Activated CD8-positive, alpha-beta memory T cell treated with anti-CD3 and anti-CD28 coated beads, Interleukin-2, amount 50 U/mL, for 48 hours (primary cell): ENCODE measurements at places on chromosomes 4 and X.

DNA sequence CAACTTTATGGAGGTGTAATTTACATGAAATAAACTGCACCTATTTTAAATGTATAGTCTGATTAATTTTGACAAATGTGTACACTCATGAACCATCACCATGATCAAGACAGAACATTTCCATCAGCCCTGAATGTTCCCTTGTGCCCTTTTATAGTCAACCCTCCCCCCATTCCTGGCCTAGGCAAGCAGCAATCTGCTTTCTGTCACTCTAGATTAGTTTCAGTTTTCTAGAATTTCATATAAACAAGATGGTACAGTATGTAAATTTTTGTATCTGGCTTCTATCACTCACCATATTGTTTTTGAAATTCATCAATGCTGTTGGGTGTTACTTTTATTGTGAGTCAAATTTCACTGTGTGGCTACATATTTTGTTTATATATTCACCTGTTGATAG, 234.2 kb upstream of the RPS6KA3 start:
- no peak for DNase-seq

DNA sequence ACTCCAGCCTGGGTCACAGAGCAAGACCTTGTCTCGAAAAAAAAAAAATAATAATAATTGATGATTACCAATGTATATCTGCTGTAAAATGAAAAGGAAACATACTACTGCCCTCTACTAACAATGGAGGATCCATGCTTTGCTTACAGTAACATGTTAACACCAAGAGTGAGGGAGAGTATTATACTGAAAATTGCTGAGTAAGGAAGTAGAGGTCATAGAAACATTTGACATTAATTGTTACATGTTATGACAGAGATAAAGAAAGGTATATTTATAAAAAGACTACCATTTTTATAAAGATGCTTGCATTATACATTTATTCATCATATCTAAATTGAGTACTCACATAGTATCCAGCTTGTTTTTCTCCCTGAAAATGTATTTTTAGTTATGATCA, 1989.8 kb upstream of the TENM3 start:
- DNase-seq = no peak

GRCh38 chrX:49053223-49054072, 5.4 kb upstream of the CCDC120 start:
- peak; percentile 79 for DNase-seq

DNA sequence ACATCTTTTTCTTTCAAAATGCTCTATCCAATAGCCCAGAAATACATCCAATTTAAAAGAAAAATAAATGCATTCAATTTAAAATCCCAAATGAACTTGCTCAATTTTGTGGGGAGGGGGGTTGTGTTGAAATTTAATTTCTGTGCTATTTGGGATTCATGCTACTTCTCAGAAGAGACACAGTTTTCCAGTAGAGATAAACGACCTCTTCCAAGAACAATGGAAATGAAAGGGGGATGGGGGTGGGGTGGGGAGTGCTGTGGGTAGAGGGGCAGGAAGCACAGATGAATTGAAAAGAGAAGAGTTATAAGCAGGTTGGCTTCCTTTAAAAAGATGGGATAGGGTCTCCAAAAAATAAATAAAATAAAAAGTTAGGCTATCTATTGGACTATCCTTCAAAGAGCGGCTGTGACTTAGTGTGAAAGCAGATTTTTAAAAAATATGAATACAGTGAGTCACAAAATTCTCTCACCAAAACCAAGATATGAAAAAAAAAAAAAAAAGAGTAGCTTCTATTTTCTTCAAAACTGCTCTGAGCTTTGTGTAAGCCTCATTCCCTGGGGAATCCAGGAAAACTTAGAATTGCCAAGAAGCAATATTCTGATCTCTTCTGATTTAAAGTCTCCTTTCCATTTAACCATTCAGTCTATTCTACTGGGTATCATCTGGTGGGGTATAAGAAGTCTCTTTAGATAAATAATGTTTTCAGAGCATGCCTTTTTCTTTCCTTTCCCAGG, 324.3 kb downstream of the PTTG2 start:
- DNase-seq = no peak

- no peak for DNase-seq
Observed at GRCh38 chr4:6520978-6521377, 48.6 kb upstream of the PPP2R2C start.

DNA sequence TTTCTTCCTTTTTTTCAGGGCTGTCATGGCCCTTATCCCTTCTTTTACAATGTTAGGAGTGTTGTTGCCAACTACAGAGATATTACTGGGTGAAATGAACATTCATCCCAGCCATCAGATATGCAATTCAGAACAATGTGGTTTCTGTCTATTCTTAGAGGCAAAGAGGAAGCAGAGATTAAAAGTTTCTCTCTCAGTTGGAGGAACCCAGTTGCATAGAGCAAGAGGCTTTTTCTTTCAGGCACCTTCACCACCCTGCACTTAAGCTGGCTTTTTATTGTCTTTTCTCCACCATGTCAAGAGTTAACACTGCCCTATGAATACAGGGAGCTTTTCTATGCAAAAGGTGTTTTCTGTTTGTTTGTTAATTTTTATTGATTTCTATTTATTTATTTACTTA, 1559.6 kb upstream of the IGFBP7 start:
- no peak for DNase-seq

GRCh38 chrX:69361311-69361845, 142.7 kb upstream of the NALF2 start:
- DNase-seq = no peak

- DNase-seq = no peak
Observed at GRCh38 chr4:140724760-140725159, 31.4 kb downstream of the TBC1D9 start.

GRCh38 chr4:2785613-2786012, 7.3 kb upstream of the SH3BP2 start:
- DNase-seq = peak; percentile 59

DNA sequence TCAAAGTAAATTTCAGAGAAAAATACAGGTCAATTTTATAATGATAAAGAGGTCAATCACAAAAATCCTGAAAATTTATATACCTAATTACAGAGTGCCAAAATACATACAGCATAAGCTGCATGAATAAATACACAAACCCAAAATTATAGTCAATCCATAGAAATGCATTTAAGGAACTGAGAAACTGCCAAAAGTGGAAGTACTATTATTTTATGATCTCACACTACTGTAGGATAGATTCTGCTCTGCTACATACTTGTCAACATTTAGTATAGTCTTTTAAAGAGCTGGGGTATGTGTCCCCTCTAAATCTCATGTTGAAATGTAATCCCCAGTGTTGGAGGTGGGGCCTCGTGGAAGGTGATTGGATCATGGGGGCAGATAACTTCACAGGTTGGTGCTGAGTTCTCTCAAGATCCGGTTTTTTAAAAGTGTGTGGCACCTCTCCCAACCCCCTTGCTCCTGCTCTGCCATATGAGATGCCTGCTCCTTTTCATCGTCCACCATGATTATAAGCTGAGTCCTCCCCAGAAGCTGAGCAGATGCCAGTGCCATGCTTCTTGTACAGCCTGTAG, 31.8 kb downstream of the CHIC2 start:
- no peak for DNase-seq

- no peak for DNase-seq
Observed at GRCh38 chr4:151430740-151431457, 21.9 kb downstream of the FHIP1A start.

- peak; percentile 51 for DNase-seq
Observed at GRCh38 chrX:9873952-9874351, 87.7 kb downstream of the SHROOM2 start.

- no peak for DNase-seq
Observed at GRCh38 chrX:14267216-14267615, 237.5 kb upstream of the GEMIN8 start.

GRCh38 chrX:119406776-119407175, 7.6 kb downstream of the SLC25A43 start:
- DNase-seq = no peak

GRCh38 chr4:140176735-140177134, 22.8 kb upstream of the MAML3 start:
- no peak for DNase-seq

DNA sequence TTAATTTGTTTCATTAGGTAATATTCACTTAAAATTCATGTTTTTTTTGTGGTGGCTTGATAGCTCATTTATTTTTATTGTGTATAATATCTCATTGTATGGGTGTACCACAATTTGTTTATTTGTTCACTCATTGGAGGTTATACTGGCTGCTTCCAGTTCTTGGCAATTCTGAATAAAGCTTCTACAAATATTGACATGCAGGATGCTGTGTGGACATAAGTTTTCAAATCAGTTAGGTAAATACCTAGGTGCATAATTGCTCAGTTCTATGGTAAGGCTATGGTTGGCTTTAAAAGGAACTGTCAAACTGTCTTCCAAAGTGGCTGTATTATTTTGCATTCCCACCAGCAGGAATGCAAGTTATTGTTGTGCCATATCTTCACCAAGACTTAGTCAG, 504.5 kb upstream of the GALNTL6 start:
- no peak for DNase-seq

GRCh38 chrX:119685225-119686066, 7.5 kb downstream of the SEPTIN6 start:
- no peak for DNase-seq

- no peak for DNase-seq
Observed at GRCh38 chr4:181659876-181660275, 583.3 kb upstream of the TENM3 start.

DNA sequence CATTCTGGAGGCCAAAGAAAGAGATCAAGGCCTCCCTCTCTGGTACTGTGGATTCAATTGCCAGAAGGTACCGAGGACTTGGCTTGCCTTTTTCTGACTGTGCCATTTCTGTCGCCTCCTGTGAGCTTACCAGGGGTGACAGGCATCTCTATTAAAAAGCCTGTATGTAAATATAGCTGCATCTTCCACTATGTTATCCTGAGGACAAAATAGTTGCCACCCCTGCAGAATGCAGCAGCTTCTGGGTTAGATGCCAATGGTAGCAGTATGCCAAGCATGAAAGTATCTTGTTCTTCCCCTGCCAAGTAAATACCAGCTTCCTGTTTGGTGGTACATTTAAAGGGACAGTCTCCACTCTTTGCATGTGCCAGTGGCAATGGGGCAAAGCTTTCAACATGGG, 10.7 kb downstream of the TRPC5OS start:
- DNase-seq = no peak
